ENCODE measurements at places on chromosomes 13 and 19. TPM values are rescaled to one million over a fixed set of nuclear protein-coding genes. Genes with fewer than 3 reads are reported as not detected.

The MAU2 gene
- polyA plus RNA-seq, result 27.6 TPM

The ZNF865 gene
- polyA plus RNA-seq, result 0.21 TPM

The TMEM205 gene
- 75.9 TPM for polyA plus RNA-seq

- DNase-seq, result no peak
These were observed 103.8 kb upstream of the SPATA13 start for GRCh38 chr13:24056616-24057137.

DNA sequence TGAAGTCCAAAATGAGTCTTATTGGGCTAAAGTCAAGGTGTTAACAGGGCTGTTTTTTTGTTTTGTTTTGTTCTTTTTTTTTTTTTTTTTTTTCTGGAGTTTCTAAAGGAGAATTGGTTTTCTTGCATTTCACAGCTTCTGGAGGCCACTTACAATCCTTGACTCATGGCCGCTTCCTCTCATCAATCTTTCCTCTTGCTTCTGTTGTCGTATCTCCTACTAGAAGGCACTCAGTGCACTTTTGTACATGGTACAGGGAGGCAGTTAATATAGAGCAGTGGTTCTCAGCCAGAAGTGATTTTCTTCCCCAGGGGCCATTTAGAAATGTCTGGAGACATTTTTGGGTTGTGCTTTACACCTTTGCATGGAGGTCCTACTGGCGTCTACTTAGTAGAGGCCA lies 546.6 kb downstream of the DCT start:
- no peak for DNase-seq

DNA sequence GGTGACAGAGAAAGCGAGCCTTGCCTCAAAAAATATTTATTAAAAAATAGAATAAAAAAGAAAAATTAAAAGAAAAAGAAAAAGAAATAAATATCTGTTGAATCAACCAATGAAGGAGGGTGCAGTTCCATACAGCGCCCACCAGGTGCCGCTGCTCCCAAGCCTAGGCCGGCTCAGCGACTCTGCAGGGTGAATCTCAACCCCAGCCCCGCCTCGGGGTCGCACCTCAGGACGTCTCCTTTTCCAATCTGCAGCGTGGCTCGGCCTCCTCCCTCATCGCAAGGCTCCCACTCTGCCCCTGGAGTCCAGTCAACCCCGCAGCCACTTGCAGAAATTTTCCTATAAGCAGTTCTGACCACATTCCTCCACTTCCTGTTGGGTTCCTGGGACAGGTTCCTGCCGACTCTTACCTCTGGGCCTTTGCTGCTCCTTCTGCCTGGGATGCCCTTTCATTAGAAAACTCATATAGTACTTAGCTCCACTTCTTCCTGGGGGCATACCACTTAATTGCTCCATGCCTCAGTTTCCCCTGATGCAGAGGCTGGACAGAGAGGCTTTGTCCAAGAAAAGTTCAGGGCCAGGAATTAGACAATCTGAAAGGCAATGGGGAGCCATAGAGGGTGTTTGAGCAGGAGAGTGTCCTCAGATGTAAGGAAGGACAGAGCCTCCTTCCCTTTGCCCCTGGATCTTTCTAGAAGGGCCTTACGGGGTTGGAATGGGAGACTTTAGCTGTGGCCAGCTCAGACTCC lies 24.3 kb downstream of the NFILZ start:
- peak; percentile 65 for DNase-seq

DNA sequence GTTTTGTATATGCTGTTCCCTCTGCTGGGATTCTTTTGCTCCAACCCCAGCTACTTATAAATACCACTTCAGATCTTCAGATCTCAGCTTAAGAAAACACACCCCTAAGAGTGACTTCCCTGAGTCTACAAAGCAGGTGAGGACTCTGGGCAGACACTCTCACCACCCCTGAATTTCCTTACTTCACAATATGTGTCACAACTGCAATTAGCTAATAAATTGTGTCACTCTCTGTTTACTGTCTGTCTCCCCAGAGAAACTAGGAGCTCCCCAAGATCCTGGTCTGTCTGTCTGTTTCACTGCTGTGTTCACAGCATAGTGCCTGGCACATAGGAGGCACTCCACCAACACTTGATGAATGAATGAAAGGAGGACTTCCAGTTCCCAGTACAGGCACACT lies 14.4 kb downstream of the CEBPA start:
- DNase-seq, result no peak

GRCh38 chr13:77692746-77693448 lies 4.6 kb upstream of the SLAIN1 start:
- no peak for DNase-seq

GRCh38 chr19:33390101-33390907 lies 16.8 kb downstream of the CEBPG start:
- DNase-seq, result no peak

DNA sequence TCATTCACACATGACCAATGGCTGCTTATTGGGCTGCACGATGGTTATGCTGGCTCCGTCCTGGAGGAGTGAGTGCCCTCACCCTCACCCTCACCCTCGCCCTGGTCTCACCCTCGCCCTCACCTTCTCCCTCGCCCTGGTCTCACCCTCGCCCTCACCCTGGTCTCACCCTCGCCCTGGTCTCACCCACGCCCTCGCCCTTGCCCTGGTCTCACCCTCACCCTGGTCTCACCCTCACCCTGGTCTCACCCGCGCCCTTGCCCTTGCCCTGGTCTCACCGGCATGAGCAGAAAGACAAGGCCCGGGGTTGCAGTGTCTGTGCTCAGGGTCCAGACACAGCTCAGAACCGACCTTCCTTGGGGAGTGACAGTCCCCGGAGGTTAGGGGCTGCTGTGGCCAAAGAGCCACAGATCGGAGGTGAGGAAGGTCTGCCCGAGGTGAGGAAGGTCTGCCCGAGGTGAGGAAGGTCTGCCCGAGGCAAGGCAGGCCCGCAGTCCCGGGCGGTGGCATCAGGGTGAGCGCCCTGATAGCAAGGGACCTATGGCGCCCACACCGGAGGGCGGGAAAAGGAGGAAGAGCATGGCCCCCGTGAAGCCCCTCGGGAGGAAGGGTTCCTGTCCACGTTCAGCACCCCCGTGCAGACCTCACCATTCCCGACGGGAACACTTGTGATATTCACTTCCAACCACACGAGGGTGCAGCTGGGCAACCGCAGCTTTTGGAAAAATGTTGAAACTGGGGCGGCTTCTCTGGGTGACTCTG lies 65.6 kb downstream of the MCF2L start:
- no peak for DNase-seq

DNA sequence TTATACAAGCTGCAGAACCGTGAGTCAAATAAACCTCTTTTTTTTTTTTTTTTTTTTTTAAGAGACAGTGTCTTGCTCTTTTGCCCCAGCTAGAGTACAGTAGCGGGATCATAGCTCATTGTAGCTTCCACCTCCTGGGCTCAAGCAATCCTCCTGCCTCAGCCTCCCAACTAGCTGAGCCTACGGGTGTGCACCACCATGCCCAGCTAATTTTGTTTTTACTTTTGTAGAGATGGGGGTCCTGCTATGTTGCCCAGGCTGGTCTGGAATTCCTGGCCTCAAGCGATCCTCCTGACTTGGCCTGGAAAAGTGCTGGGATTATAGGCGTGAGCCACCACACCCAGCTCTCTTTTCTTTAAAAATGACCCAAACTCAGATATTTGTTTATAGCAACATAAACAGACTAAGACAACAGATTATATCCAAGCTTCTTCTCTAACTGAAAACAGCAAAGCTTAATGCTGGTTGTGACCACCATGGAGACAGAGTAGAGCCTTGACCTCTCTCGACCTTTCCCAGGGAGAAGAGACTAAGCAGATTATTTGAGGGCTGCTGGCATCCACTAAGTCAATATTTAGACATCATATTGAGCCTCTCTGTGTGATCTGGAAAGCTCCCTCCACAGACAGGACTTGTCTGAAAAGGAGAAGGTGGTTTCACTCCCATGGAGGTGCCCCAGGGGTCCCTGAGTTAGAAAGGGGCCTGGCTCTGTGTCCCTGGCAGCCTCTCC lies 150.0 kb downstream of the KCTD15 start:
- DNase-seq, result no peak

GRCh38 chr13:41706152-41706551 lies 248.8 kb downstream of the RGCC start:
- no peak for DNase-seq

GRCh38 chr19:18719541-18719940 lies 36.1 kb downstream of the CRTC1 start:
- no peak for DNase-seq

DNA sequence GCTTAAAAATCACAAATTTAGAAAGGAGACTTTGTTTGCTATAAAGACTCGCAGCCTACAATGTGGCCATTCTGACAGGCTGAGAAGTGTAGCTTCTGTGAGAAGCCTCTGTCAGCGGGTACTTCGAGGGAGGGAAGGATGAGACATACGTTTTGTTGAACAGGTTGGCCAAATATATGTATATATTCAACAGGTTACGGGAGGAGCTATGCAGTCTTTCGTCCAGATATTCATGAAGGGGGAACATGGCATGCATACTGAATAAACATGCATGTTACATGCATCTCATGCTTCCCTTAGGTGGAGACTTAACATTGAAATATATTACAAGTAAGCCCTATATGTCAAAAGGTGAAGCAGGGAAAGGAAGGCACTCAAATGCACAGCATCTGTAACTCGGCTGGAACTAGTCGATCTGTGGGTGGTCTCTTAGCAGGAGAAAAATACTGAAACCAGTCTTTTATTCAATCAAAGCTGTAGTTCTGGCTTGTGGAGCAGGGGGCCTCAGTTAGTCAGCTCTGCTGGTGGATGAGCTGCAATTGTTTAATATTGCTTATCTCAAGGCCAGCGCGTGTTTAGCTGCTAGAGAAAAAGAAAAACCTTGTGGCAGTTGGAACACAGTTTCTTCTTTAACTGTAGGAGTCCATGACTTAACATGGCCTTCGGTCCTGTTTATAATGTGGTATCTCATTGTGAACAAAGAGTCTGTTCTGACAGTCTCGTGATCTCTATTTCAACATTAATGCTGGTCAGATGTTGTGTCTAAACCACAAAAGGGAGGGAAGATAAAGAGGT lies 94.3 kb downstream of the FAM216B start:
- DNase-seq, result no peak

GRCh38 chr13:19888799-19889198 lies 25.4 kb upstream of the ZMYM5 start:
- DNase-seq, result no peak

GRCh38 chr19:2488405-2488941 lies 12.5 kb downstream of the GADD45B start:
- no peak for DNase-seq

DNA sequence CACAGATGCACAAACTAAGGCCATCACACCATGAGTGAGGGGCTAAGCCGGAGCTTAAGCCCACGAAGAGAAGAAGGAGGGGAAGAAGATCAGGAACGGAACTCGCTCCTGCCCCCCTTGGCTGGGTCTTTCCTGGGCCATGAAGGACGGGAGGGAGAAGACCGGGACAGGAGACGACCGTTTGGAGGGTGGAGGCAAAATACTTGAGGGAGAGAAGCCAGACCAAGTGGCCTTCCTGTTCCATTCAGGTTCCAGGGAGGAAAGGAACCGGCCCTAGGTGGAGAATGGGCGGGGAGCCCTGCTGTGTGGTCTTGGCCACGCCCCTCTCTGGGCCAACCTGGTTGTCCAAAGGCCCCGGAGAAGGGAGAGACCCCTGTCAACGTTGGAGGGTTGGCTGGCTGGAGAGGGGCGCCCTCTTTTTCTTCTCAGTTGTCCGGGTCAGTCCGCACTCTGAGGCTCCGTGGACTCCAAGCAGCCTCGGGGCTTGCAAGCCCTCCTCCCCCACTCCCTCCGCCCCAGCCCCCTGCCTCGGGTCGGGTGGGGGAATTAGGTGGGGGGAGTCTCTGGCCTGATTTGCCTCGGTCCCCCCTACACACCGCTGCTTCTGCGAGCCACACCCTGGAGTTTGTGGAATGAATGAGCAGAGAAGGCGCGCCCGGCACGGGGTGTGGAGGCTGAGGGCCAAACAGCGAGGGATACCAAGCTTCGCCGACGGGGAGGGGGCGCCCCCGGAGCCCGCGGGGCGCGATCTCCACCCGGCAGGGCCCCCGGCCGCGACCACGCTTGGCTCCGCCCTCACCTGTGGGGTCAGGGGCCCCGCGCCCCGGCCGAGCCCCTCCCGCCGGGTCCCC lies 757 bp downstream of the FBN3 start:
- DNase-seq, result no peak

GRCh38 chr19:34224996-34225658 lies 29.2 kb upstream of the GARRE1 start:
- no peak for DNase-seq

DNA sequence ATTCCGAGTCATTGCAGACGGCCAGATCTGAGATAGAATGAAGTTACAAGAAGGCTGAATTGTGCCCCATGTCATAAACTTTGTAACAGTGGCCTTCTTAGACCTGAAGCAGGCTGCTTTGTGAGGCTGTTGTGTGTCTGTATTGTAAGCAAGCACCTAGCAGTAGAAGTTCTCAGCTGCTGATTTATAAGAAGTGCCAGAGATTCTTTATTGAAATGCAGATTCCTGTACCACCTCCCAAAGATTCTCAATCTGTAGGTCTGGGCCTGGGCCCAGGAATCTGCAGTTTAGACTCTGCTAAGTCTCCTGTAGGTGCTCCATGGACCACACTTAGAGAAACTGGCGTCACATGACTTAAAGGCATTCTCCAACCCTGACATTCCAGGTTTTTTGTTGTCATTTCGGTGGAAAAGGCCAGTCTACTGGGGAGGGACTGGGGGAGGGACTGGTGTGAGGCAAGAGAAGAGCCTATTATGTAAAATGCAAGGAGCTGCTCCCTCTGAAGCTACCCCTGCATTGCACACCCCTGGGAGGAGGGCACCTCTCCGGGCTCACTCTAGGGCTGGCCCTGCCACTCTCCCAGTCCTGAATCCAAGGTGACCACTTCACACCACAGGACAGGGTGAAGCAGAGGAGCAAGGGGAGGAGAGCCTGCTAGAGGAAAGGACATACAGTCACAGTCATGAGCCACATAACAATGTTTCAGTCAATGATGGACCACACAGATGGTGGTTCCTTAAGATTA lies 769 bp upstream of the TMEM272 start:
- no peak for DNase-seq

GRCh38 chr19:10667867-10668266 lies 13.7 kb downstream of the ILF3 start:
- no peak for DNase-seq

DNA sequence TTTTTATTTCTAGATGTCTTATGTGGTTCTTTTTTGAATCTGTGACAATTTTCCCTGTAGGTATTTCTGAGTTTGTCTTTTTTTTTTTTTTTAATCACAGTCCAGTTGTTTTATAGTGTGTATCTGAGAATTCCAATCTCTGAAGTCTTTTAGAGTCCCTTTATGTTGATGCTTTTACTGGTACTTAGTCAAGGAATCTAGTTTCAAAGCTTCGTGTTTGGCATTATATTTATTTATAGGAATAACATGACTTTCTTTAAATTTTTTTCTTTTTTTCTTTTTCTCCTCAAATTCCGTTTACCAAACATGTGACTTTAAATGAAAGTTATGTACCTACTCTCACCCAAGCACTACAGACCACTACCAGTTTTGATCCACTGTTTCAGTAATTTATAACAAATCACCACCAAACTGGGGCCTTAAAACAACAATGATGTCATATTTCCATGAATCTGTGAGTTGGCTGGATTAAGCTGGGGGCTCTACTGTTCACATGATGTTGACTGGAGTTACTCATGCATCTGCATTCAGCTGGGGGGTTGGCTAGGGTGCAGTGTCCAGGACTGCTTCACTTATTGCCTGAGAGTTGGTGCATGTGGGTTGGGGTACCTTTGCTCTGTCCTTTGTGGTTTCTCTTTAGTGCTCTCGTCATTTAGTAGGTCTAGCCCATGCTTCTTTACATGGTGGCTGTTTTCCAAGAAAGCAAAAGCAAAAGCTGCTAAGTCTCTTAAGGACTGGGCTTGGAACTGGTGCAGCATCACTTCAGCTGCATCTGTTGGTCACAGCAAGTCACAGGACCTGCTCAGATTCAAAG lies 22.3 kb downstream of the KCTD4 start:
- no peak for DNase-seq

GRCh38 chr19:49850487-49851342 lies at the start of gene PTOV1:
Gene PTOV1 (plus strand): TSS chr19:49851159.
- DNase-seq, result peak; percentile 85

GRCh38 chr13:64579331-64579730 lies 2650.8 kb downstream of the PCDH9 start:
- DNase-seq, result no peak

All from CD8-positive, alpha-beta memory T cell (primary cell).